ENCODE measurements at places on chromosomes 5 and 9.

- DNase-seq, result no peak
These were observed 1.5 kb downstream of the RNF44 start for GRCh38 chr5:176535664-176536131.

DNA sequence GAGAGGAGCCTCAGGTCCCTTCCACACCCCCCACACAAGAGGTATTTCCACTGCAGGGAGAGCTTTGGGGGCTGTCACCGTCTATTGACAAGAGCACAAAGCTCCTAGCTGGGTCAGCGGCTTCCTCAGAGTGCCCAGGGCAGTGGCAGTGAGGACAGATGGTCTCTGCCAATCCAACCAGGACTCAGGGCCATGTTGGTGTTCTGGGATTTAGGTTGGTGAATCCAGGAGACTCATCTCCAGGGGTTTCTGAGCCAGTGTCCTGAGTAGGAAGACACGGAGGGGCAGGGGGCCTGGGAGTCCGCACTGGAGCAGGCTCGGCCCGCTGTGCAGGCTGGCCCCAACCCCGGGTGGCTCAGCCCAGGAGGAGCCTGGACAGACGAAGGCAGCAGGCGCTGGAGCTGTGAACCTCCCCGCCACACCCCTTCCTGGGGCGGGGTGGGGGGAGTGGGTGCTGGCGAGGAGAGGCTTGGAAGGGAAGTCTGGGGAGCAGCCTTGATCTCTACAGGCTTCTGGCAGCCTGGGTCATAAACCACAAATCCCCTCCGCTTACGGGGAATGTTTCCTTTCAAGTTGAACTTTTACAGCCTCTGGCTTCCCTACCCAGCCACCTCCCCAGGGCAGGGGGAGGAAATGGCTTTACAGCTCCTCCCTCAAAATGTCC is 19.6 kb downstream of the CRB2 start:
- no peak for DNase-seq

DNA sequence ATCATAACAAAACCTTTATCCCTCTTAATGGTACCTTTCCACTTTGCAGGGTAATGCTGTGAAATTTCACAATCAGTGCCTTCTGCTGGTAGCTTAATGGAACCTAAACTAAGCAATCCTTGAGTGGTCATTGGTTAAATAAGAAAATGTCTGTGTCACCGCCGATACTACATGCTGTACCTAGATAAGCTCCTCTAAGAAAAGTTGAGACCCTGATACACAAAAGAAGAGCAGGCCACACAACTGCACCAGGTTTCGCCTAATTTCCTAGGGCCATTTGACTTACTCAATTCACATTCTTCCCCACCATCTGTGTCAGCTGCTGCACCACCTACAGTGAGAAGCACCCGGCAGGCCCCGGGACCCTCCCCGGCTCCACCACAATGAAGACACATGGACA is 9.0 kb upstream of the EDF1 start:
- DNase-seq, result no peak

- DNase-seq, result no peak
These were observed 152.2 kb downstream of the GLIS3 start for GRCh38 chr9:4147476-4148230.

DNA sequence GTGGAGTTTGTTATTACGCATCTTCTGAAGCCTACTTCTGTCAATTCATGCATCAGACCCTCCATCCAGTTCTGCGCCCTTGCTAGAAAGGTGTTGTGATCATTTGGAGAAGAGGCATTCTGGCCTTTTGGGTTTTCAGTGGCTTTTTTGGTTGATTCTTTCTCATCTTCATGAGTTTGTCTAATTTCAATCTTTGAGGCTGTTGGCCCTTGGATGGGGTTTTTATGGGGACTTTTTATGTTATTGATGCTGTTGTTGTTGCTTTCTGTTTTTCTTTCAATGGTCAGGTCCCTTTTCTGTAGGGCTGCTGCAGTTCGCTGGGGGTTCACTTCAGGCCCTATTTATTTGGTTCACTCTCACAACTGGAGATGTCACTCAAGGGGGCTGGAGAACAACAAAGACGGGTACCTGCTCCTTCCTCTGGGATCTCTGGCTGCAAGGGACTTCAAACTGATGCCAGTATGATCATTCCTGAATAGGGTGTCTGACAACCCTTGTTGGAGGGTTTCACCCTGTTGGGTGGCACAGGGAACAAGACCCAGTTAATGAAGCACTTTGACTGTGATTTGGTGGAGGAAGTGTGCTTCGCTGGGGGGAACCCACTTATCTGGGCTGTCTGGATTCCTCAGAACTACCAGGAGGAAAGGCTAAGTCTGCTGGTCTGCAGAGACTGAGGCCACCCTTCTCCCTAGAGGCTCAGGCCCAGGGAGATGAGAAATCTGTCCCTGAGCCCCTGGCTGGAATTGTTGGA is 226.7 kb upstream of the PTGER4 start:
- DNase-seq, result no peak

DNA sequence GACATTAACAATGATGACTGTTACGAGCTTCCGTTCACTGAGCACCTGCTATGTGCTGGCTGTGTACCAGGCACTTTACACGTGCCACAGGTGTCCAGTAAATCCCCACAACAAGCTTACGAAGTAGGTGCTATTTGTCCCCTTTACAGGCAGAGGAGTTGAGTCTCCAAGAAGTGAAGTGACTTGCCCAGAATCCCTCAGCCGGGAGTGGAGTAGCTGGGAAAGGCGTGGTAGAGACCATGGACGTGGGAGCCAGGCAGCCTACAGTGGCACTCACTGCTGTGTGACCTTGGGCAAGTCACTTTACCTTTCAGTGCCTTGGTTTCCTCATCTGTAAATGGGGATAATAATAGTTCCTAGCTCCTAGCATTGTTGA is 669 bp upstream of the AMBP start:
- DNase-seq, result no peak

DNA sequence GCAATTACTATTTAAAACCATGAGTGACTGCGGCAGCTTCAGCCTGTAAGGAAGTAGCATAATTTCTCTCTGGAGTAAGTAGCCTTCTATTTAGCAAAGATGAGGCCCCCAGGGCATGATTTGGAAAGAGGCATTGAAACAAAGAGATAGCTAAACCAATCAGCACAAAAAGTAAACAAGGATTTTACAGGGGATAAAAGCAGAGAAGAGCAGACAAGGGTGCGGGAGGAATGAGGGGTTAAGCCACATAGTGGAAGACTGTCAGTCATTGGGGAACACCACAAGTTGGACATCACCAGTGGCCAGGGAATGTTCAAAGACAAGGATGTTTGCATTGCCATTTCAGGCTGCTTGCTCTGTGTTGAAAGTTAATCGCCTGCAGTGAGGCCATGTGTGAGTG is 24.0 kb upstream of the C5orf63 start:
- no peak for DNase-seq

DNA sequence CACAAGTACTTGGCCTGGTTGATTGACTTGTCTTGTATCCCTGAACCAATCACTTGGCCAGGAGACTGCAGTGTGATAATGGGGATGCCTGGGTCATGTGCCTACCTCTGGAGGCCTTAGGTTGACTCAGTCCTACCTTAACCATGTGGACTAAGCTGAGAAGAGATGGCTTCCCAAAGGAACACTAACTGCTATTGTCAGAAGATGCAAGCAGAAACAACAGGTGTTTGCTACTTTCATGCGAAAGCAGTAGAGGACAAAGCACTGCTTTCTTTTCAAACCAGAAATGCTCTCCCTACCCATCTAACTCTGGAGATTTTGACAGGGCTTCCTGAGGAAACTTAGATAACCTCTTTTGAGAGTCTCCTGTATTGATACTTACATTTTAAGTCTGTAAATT is 22.9 kb downstream of the CDK7 start:
- DNase-seq, result no peak

- DNase-seq, result no peak
These were observed 12.2 kb downstream of the PPP3R2 start for GRCh38 chr9:101582553-101582952.

DNA sequence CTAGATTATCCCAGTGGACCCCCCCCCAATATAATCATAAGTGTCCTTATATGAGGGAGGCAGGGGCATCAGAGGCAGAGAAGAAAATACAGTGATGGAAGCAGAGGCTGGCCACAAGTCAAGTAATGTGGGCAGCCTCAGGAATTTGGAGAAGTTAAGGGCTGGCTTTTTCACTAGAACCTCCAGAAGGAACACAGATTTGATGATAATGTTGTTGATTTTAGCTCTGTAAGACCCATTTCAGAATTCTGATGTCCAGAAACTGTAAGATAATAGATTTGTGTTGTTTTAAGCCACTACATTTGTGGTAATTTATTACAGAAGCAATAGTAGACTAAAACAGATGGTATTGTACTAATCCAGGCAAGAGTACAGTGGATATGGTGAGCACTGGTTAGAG is 36.3 kb upstream of the LRRTM2 start:
- DNase-seq, result no peak

DNA sequence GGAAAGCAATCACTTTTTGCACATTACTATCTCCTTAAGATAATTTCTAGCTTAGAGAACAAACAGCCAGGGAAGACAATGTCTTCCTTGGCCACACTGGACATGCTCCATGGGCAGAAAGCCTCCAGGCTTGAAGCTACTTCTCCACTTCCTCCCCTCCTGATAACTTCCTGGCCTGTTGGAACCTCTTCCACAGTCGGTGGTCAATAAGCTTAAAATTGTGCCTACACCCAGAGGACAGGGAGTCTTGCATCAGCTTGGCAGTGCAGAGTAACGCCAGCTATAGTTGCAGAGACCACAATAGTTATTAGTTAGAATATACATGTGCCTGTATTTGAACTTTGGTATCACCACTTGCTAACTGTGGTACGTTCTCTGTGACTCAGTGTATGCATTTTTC is 58.1 kb upstream of the ABCA1 start:
- DNase-seq, result no peak

DNA sequence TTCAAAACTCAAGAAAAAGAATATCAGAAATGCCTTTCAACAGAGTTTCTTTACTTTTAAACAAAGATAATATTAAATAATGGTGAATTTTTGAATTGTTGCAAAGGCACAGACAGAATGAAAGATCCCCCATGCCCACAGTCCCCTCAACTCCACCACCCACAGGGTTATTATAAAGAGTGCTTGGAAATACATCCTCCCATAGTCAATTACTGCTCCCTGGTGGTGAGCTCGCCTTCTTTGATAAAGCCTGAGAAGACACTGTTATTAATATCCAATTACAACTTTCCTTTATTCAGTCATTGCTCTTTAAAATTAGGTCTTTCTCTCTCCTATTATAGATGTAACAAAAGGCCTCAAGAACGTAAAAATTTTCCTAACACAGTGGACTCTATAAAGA is 490.2 kb upstream of the RORB start:
- no peak for DNase-seq

DNA sequence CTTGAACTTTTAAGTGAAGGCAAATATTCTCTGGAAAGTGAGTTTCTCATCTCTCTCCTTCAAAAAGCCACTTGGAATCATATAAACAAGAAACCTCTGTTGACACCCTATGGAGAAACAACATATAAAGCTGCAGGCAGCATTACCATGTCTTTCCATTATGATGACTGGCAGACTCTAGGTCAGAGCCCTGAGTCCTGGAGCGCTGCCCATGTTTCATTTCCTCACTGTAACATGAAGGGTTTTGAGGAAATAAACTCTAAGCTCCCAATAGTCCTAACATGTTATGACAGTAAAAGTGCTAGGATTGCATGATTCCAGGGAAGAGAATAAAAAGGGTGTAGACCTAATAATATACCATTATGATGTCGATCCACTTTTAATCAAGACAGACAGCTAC is 220.6 kb downstream of the CTNND2 start:
- no peak for DNase-seq

DNA sequence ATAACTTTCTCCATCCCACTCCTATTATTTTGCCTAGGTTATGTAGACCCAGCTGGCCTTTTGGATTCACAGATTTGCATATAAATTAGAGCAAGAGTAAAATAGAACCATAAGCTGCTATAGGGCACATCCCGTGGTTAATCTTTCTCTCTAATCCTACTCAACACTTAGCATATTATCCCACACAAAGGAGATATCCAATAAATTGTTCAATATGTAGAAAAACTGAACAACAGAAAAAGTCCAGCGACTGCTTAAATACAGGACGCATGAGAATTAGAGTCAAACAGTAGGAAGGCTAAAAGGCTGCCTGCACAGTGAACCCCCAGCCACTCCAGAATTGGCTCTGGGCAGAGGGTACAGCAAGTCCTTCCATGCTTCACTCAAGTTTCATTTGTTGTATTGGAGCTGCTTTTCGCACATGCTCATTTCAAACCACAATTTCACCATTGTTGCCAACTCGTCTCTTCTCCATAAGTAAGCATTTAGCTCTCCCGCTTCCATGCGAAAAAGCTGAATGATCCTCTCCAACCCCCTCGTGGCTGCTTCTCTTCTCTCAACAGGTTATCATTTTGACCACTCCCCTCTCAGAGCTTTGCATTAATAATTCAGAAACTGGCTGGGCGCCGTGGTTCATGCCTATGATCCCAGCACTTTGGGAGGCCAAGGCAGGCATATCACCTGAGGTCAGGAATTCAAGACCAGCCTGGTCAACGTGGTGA is 14.1 kb upstream of the IQGAP2 start:
- DNase-seq, result no peak

DNA sequence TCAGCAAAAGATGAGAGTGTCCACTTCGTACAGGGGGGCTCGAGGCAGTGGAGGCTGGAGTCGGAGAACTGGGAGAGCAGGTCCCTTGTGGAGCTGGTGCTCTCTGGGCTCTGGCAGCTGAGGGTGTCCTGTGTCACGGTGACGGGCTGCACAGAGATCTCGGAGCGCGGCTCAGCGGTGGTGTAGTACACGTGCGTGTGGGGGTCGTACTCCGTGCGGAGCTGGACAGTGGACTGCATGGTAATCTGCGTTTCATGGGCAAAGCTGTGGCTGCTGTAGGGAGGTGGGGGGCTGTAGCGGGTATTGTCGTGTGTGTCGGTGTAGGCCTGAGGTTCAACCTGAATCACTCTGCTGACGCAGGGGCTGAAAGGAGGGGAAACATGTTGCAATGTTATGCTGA is 48.0 kb downstream of the PTCH1 start:
- DNase-seq, result no peak

DNA sequence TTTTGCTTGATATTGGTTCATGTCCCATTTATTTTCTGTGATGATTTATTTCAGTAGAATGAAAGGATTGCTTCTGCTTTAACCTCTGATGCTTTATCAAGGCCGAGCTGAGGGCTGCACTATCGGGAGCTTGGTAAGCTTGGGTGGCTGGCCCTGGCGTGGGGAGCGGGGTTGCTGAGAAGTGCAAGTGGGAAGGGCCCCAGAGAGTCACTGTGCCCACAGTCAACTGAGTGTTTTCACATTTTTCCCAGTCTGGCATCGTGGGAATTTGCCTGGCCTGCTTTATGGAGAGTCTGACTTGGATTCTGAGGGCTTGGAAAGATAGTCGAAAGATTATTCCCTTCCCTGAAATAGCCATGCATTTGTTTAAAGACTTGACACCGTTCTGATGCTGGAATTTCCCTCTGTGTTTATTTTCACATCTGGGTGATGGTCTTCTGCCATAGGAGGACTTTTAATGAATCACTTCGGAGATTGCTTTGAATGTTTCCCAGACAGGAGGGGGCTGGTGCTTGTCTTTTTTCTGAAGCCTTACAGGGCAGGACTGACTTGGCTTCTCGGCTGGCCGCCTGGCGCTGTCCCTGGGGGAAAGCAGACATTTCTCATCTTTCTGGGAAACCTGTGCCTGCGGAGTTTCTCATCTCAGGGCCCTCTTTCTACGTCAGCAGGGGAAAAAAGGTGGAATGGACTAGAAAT is 139.0 kb downstream of the BOD1 start:
- no peak for DNase-seq

All from activated T-cell treated with anti-CD3 and anti-CD28 coated beads for 4 hours (primary cell).